ENCODE measurements at places on chromosomes 2 and 18. TPM values are rescaled to one million over a fixed set of nuclear protein-coding genes. Genes with fewer than 3 reads are reported as not detected.

Gene SLC66A2
- total RNA-seq, result 29.5 TPM

Gene SLC20A1
- 91.3 TPM for total RNA-seq

Gene SULT6B1
- total RNA-seq, result not detected

Gene ZNF396
- total RNA-seq, result 0.93 TPM

Gene FBXO41
- total RNA-seq, result 15.6 TPM

Gene OTX1
- total RNA-seq, result not detected

All from activated CD4-positive, alpha-beta memory T cell treated with anti-CD3 and anti-CD28 coated beads for 36 hours (primary cell).